ENCODE measurements at places on chromosomes 16 and 17.

GRCh38 chr17:50579399-50579798, 18.9 kb downstream of the CACNA1G start:
- no peak for DNase-seq

- peak; percentile 71 for DNase-seq
These were observed 4.7 kb downstream of the ZNF598 start for GRCh38 chr16:2004795-2005517.

DNA sequence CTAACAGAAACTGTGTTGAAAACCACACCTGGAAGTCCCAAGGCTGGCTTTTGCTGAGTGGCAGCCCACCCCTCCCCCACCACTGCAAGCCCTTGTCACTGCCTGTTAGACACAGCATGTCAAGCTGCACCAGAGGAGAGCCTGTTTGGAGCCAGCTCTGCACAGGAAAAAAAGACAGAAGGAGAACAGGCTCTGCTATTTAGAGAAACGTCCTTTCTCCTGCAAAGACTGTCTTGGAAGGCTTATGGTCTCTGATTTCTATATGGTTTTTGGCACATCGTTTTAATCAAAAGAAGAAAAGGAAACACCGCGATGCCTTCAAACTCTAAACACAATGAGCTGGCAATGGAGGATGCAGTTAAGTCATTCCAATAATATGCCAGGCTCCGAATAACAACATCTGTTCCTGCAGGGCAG, 275.5 kb downstream of the MAP2K4 start:
- DNase-seq, result no peak

DNA sequence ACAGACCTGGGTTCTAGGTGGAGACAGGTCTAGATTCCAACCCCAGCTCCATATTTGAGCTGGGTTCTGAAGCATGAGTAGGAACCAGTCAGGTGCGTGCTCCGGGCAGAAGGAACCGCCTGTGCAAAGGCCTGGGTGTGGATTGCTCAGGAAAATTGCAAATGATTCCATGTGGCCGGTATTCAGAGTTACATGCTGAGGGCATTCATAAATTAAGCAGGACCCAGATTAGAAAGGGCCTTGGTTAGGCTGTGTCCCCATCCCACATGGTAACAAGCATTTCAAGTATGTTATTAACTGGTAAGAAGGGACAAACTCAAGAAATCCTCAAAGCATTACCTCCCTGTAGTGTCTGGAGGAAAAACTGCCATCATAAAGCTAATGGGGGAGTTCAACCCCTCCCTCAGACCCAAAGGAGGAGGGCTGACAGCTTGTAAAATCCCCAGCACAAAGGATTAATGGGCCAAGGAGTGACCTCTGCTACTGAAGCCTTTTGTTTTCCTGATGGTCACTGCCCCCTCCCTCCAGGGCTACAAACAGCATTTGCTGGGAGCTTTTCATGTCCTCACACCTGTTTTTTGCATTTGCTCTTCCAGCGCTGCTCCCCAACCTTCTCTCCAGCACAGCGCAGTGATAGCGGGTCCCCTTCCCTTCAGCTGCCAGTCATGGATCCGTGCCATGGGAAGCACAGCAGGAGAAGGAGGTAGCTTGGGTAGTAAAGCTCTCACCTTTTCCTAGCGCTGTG, 218.0 kb downstream of the C16orf95 start:
- DNase-seq, result no peak

GRCh38 chr17:68346448-68346847, 55.2 kb downstream of the ARSG start:
- no peak for DNase-seq

DNA sequence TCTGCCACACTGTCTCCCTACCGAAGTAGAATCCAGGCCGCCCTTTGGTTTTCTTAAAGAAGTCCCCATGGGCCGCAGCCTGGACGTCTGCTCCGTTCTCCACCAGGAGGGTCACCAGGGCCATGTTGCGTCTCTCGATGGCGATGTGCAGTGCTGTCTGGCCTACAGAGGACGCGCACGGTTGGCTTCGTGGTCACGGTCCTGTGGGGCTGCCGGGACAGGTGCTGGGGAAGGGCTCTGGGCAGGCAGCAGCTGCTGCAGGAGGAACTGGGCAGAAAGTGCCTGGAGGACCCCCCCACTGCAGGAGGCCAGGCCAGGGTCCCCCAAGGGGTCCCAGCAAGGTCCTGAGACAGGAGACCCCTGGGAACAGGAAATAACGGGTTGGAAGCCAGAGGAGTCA, 19.0 kb downstream of the TRPV1 start:
- DNase-seq, result no peak

DNA sequence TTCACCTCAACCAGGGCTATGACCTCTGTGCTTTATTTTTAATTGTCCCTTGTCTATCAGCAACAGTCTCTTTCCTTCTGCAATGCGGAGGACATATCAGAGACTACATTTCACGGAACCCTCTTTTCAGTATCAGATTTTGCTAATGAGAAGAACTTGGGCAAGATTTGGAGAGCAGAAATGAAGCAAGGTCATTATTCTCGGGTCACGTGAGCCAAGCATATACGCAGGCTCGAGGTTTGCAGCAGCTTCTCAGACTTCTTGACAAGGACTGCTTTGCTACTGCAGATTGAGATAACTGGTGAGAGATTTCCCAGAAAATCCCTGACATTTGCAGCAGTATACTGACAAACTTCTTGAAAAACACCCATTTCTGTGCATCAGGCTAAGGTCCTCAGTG, 30.4 kb downstream of the ABCA10 start:
- no peak for DNase-seq

GRCh38 chr17:82054351-82055022, 2.8 kb downstream of the GPS1 start:
- DNase-seq, result no peak

GRCh38 chr17:15508466-15508865, 41.0 kb upstream of the CDRT4 start:
- DNase-seq, result no peak

DNA sequence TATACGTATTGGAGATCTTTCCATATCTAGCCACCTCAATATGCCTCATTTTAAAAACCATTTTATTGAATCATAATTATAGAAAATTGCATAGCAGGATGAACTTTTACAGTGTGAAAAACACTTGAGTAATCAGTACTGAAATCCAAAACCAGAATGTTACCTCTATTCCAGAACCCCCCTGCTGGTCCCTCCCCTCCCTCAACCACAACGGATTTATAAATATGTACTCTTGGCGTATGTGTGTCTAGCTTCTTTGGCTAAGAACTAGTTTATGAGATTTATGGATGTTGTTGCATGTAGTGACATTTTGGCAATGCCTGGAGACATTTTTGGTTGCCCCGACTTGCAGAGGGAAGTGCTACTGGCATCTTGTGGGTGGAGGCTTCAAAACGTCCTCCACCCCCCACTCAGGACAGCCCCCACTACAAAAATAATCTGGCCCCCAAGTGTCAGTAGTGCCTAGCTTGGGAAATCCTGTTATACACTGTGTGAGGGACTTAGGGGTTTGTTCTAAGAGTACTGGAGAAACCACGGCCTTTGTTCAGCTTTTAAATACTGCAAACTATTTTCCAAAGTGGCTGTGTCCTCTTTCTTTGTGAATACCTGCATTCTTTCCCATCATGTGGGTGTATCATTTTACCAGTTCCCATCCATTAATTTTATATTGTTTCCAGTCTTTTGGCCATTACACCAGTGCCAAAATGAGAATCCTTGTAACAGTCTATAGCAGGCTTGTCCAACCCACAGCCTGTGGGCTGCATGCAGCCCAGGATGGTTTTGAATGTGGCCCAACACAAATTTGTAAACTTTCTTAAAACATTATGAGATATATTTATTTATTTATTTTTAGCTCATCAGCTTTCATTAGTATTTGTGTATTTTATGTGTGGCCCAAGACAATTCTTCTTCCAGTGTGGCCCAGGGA, 23.7 kb downstream of the ITPRIPL2 start:
- no peak for DNase-seq

DNA sequence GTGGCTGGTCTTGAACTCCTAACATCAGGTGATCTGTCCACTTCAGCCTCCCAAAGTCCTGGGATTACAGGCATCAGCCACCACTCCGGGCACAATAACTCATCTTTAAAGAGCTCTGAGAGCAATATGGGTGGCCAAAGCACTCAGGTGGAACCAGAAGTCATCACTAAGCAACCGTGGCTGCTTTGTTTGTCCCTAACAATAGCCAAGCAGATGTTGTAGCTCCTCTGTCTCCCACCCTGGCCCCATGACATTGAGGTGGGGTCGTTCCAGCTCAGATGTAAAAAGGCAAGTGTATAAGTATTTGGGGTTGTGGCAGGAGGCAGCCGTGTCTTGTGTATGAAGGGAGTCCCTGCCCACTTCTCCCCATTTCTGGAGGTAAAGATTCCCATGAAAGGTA, 3.7 kb upstream of the SCIMP start:
- no peak for DNase-seq

DNA sequence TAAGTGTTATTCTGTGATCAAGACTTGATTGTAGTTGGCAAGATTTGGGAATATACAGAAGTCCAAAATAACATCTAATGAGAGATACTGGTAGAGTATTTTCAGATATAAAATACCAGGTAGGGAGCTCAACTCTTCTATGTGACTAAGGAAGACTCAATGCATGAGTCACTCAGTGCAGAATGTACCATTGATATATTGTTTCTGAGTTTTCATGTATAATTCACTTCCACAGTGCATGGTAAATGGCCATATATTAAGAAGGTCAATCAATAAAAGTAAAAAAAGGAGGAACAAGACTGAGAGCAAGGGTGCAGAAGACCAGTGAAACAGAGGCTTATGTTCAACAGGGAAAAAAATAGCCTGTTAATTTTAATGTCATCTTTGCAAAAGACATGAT, 1387.9 kb downstream of the CDH8 start:
- DNase-seq, result no peak

DNA sequence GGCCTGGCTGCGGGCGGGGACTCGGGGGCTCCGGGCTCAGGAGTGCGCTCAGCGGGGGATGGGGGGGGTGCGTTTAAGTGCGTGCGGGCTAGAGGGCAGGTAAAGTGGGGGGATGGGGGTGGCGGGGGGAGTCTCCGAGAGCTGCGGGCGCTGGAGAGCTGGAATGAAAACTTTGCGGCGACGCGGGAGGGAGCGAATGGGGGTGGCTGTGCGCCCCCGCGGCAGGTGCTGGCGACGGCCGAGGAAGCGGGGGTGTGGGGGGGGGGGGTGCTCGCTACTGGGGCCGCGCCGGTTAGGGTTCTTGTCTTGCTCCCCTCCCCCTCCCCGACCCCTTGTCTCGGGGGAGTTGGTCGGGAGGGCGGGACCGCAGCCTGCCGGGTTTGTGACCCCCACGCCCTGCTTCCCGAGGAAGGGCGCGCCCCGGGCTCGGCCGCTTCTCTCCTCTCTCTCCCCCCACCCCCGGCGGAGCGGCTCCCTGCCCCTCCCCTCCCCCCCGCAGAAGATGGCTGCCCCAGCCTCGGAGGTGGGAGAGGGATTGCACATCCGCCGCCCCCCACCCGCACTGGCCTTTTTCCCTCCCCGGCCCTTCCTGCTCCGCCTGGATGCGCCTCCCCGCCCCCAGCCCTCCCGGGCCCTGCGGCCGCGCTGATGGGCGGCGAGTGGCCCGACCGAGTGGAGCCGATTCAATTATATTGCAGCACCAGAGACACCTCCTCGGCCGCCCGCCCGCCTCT, 649 bp downstream of the GSE1 start:
- DNase-seq, result peak; percentile 49

DNA sequence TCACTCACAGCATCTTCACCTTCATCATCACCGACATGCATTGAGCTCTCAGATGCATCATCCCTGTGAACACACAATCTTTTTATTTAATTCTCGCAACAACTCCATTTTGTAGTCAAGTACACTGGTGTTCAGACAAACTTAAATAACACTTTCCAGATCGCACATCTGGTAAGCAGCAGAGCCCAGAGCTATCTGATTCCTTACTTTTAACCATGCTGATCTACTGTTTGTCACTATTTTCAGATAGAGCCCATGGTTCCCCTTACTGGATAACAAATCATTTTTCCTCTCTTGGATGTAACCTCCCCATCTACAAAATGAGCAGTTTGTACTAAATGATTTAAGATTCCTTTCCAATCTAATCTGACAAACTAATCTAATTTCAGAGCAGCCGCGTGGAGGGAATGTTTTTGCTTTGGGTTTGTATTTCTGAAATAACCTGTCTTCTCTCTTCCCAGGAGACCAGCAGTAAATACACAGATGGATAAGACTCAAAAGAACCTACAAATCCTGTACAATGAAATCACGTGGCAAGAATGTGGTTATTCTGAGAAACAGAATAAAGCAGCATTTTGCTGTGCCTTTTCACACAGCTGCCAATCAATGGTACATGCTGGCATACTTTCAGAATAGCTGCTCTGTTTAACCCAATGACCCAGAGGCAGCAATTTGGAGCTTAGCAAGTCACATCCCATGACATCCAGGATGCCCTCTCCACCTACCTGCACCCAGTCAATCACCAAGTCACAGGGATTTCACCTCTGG, 72.9 kb upstream of the CCL2 start:
- DNase-seq, result no peak

DNA sequence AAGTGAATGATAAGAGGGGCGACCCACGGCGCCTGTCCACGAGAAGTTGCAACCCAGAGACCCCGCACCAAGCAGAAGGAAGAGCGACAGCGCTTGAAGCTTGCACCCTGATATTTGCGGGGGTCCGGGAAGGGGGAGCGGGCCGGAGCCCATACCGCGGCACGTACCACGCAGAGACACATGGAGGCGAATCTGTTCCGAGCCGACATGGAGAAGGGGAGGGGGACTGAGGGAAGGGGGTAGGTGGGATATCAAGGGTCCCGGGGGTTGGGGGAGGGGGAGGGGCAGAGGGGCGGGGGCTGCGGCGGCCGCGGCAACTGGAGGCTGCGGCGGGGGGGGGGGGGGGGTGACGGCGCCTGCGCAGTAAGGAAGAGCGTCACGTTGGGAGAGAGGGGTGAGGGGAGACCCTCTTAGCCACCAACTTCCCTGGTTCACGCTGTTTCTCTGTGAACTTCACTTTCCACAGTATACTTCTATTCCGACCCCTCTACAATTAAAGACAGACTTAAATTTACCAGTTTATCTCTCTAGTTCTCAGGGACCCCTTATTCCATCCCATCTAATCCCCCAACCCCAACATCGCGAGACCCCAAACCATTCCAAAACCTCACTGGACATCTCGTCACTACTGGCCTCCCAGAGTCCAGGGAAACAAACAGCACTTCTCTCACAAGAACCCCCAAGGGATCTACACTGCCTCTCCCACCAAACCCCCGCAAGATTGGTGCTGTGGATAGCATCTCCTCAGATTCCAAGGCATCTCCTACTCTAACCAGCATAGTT, 8.0 kb downstream of the DLG4 start:
- no peak for DNase-seq

DNA sequence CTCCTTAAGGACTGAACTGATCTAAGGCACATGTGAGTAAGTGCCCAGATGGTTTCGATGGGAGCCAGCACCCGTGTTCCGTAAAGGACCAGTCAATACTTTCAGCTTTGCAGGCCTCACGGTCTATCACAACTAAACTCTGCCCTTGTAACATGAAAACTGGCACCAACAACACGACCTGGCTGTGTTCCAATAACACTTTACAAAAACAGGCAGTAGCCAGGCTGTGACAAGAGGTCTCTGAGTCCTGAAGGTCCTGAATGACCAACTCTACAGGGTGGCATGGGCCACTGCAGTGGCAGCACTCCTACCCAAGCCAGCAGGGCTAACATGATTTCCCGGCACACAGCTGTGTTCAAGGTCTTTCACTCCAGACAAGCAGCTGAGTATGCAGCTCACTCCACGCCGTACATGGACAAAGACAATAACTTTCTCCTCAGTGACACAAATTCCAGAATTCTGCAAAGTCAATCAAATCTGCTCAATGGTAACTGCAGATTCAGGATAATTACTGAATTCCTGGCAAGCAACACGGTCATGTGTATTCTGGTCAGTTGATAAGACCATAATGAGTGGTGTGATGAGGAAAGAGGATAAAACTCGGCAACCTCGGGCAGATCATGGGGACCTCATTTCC, 15.3 kb downstream of the NPLOC4 start:
- no peak for DNase-seq

GRCh38 chr17:76701471-76701967, 9.2 kb downstream of the MXRA7 start:
- no peak for DNase-seq

All from NCI-H1092 (cell line).